ENCODE measurements at places on chromosomes 4 and X.

DNA sequence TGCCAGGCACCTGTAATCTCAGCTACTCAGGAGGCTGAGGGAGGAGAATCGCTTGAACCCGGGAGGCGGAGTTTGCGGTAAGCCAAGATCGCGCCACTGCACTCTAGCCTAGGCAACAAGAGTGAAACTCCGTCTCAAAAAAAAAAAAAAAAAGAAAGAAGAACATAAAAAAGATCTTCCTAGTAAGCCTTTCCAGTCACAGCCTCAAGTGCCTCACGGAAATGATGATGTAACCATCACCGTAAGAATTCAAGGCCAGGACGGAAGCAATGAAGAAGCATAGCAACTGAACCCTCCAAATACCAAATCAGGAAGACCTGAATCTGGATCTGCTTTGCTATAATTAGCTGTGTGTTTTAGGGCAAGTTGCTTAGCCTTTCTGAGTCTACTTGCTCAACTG lies 28.8 kb downstream of the RBM47 start:
- DNase-seq: no peak

GRCh38 chr4:6499238-6499600 lies 26.8 kb upstream of the PPP2R2C start:
- DNase-seq: no peak

DNA sequence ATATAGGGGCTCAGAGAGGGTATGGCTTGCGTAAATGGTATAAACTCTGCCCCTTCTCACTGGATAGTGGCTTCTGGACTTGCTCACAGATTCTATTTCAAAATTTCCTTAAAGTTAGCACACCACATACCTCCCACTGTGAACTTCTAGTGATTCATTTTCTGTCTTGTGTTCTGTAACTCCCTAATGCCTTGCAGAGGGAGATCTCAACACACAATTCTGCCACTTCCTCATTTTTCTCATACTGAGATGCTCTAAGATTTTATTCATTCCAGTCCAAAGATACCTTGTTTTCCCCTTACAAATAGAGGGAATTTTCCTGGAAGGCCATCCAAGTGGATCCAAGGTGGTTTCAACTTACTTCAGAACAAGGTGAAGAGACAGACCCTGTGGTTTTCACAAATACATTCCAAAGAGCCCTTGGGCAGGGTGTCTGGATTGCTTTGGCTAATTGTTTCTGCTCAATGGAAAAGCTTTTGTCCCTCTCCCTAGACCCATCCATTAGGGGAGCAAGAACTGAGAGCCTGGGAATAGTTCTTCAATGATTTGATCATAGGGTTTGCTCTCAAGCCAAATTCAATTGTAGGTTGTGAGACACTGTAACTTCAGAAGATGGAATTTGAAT lies 52.1 kb upstream of the CAPN6 start:
- no peak for DNase-seq

DNA sequence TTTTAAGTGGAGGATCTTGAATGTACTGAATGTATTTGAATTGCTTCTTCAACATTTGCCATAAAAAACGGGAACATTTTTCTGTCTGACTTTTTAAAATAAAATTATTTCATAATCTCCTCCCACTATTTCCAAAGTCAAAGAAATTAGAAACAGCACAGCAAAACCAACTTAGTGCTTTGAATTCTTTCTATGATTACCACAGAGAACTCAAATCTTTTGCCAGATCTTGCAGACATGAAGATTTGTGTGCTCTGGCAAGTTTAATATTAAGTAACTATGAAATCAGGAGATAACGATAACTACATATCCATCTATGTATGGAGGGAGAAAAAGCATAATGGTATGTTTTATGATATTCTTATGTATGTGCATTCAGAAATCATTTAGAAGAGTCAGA lies 982.2 kb downstream of the PCDH7 start:
- DNase-seq: no peak

DNA sequence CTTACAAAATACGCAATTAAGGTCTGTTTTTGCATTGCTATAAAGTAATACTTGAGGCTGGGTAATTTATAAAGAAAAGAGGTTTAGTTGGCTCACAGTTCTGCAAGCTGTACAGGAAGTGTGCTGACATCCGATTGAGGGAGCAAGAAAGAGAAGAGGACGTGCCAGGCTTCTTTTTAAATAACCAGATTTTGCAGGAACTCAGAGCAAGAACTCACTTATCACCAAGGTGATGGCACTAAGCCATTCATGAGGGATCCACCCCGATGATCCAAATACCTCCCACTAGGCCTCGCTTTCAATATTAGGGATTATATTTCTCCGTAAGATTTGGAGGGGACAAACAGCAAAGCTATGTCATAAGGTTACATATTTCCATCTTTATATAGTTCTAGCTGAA lies 456.7 kb downstream of the GLUD2 start:
- no peak for DNase-seq

Measured in activated effector memory CD4-positive, alpha-beta T cell treated with Interleukin-2 at 50 U/mL for 16 hours (primary cell).